Activated naive CD4-positive, alpha-beta T cell treated with anti-CD3 and anti-CD28 coated beads, Interleukin-2, amount 10 ng/mL, durations not matched to agents 7 days and 5 days (primary cell): ENCODE measurements at places on chromosomes 16 and 17.

DNA sequence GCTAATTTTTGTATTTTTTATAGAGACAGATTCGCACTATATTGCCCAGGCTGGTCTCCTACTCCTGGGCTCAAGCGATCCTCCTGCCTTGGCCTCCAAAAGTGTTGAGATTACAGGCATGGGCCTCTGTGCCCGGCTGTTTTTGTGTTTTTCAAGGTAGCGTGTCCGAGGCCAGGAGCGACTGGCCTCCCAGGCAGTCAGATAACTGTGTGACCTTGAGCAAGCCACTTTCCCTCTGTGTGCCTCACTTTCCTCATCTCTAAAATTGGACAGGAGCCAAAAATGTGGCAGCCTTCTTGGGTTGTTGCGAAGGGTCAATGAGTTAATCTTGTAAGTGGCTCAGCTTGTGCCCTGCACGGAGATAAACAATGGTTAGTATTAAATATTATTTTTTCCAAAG, 2.4 kb downstream of the ABCC1 start:
- DNase-seq, result no peak

GRCh38 chr17:66264696-66265095, 35.5 kb upstream of the APOH start:
- no peak for DNase-seq

- no peak for DNase-seq
Observed at GRCh38 chr16:69732101-69732500, 5.7 kb upstream of the NQO1 start.

- peak; percentile 86 for DNase-seq
Observed at GRCh38 chr17:40560592-40561293, 4.5 kb downstream of the CCR7 start.

GRCh38 chr17:79556271-79556670, 54.6 kb downstream of the RBFOX3 start:
- DNase-seq, result no peak

DNA sequence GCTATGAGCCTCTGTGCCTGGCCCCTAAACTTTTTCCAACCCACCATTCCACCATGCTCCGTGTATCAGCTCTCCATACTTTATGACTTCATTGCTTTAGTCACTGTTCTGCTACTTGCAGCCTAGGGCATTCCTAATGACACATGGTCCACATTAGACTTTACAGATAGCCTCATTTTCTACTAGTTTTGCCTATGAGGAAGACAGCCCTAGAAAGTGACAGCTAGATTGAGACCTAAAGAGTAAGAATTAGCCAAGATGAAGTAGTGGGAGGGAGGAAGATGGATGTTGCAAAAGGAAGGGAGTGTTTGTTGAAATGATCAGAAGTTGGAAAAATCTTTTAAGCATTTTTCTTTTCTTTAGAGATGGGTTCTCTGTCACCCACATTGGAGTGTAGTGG, 11.0 kb downstream of the C16orf54 start:
- no peak for DNase-seq
